ENCODE measurements at places on chromosomes 16 and 17.

GRCh38 chr17:16929757-16930520 lies 42.0 kb downstream of the TNFRSF13B start:
- peak; percentile 57 for DNase-seq

DNA sequence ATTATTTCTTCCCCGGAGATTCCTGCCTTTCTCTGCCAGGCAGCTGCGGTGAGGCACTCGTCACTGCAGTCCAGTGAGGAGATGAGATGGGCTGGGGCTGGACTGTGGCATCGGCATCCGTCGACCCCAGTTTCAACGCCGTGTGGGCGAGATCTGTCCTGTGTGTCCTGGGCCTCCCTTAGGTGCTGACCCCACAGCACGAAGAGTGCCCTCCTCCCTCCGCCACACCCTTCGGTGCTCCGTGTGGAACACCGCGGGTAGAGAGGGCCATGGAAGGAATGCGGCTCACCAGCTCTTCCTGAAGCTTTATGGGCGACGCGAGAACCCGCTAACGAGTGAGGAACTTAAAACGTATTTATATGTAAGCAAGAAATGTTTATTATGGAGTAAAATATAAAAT lies 17.6 kb downstream of the ACSF3 start:
- no peak for DNase-seq

- DNase-seq, result no peak
Observed at GRCh38 chr16:89723279-89724250, 2.2 kb downstream of the ZNF276 start.

- no peak for DNase-seq
Observed at GRCh38 chr17:60439501-60439900, 17.2 kb downstream of the CHCT1 start.

DNA sequence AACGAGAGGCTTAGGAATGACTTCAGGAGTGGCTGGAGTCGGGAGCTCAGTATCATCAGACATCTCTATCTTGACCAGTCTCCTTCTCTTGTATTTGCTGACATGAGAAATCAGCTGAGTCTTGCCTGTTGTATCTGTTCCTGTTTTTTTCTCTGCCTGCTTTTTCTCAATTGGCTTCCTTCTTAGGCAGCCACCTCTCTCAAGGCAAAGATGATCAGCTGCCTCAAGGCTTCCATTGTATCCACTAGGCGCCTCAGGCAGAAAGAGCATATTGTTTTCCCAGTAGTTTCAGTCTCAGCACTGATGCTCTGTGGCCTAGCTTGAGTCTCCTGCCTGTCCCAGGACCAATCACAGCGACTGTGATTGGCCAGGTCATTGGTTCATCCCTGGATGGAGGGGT lies 306.2 kb downstream of the CPPED1 start:
- DNase-seq, result no peak

GRCh38 chr16:10936272-10936984 lies 5.8 kb downstream of the DEXI start:
- DNase-seq, result no peak
